DND-41 (cell line): ENCODE measurements at places on chromosomes 16 and 17.

DNA sequence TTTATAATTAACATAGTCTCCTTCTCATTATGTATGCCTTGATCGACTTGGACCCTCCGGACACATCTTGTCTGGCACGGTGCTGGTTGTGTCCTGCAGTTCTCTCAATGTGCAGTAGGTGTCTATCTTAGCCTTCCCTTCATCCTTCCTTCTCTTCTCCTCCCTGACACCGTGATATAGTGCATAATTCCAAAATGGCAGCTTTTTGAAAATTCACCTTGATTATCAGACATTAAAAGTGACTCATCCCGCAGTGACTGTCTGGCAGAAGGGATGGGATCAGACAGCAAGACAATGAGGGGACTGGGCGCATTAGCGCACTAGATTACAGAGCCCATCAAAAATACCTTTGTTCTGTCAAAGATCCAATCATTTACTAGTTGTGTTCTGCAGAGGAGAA lies 70.0 kb upstream of the PMFBP1 start:
- no peaks in the 10 kb centered on the region for H3K36me3 ChIP-seq
- no peaks in the 10 kb centered on the region for H3K4me1 ChIP-seq
- no peak for DNase-seq
- H3K27ac ChIP-seq = no peak overlapping the region
- H3K4me3 ChIP-seq = no peak overlapping the region

DNA sequence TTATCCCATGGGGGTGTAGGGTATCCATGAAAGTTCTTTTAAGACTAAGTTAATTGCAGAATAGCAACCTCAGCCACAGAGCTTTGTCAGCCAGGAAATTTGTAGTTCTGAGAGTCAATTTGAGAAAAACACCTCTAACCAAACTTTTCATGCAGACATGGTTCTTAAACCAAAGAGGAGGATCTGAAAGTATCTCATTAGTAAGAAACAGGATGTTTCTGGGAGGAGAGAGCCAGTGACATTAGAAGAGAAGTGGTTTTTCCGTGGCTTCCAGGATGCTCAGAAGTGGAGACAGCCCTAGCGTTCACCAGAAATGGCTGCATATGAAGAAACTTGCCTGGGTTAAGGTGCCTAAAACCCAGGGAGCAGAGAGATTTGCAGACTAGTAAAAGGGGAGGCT lies 7.9 kb downstream of the GNAO1 start:
- H3K4me3 ChIP-seq = no peak overlapping the region
- DNase-seq = peak; percentile 34
- H3K36me3 ChIP-seq = no peaks in the 10 kb centered on the region

DNA sequence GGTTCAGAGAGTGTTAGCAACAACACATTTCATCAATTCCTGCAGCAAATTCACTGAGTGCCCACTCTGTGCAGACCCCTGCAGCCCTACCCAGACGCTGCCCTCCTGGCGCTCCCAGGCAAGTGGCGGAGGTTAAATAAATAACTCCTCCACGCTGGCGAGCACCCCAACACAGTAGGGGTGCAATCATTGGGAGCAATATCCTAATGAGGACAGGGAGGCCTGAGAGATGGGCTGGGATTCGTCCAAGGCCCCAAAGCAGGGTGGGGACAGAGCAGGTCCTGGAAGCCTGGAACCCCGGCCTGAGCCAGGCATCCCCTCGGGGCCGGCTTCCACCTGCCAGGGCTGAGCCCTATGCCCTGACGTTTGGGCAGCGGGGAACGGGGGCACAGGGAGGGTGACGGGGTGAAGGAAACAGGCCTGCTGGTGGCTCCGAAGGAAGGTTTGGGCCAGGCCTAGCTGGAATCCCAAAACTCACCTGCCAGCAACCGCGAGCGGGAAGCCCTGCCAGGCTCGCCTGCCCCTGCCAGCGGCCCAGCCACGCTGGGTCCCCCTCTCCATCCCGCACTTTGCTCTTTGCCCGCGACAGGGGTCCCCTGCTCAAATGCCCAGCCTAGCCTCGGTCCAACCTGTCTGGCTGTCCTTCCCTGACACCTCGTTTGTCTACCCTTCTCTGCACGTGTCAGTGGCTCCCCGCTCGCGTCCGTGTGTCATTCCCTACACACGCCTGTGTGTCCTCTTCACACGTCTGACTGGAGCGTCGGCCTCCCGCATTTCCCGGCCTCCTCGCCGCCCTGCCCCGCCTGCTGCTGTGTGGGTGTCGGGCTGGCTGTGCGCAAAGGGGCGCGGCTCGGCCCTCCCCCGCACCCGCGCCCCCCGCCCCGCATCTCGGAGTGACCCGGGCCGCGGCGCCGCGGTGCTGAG lies 721 bp upstream of the BEAN1 start:
- peaks cover 8% of the 10 kb centered on the region for H3K27me3 ChIP-seq
- no peak overlapping the region for H3K4me3 ChIP-seq
- DNase-seq = no peak
- H3K4me1 ChIP-seq = no peaks in the 10 kb centered on the region
- H3K36me3 ChIP-seq = no peaks in the 10 kb centered on the region

DNA sequence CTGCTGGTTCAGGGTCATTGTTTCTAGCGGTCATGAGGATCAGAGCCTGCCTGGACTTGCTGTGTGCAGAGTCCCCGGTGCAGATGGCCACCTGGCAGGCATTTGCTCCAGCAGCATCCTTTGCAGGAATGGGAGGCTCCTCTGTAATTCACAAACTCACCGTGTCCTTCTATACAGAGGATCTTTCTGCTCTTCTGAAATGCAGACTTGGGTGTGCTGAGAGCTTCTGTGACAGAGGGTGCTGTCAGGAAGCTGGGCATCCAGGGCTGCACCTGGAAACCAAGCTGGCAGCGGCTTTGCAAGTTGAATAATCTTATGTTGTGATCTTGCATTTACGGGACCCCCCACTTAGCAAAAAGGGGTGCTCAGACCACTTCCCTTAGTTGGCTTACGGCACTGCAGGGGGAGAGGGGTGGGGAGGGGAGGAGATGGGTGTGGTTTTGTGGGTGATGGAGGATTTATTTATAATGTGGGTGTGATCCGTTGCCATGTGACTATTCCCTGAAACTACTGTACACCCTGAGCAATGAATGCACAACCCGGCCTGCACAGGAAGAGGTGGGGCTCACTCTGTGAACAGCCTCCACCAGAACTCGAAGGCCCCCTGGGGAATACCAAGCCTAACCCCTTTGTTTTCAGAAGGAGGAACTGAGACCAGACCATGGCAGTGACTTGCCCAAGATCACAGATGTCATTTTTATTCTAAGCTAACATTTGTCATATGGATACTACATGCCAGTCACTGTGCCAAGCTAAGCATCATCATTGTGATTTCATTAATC lies 178.3 kb downstream of the PRKCB start:
- no peak overlapping the region for H3K4me3 ChIP-seq
- peak overlapping the region; percentile 86 for H3K27ac ChIP-seq
- DNase-seq = peak; percentile 94
- no peaks in the 10 kb centered on the region for H3K27me3 ChIP-seq
- peaks cover 51% of the 10 kb centered on the region for H3K4me1 ChIP-seq

DNA sequence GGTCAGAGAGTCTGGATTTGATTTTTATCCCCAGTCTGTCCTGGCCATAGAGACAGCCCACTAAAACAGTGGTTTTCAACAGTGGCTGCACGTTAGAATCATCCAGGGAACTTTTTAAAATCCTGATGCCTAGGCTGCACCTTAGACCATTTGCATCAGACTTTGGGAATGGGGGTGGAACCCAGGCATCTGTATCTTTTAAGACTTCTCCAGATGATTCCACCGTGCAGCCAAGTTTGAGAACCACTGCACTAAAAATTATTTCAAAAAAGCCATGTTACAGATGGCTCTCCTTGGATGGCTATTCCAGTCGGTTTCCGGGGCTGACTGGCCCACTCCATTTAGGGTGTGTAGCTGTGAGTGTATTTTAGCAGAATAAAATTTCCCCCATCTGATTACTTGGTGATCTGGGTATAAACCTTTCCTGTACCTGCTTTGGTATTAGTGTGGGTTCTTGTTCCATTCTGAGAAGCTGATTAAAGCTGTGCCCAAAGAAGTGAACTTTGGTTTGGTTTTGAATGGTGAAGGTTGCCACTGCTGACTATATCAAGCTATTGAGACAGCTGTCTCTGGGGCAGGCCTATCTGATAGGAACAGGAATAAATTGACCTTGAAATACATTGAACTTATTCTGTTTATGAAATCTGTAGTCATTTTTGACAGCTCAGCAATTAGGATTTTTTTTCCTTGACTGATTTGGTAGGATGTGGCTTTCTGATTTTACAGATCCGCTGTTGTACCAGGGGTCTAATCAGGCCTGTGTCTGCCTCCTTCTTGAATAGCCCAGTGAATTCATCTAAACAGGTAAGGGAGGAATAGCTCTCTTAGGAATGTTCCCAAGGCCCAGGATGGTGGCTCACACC lies 1.3 kb downstream of the ATP5MC1 start:
- H3K4me1 ChIP-seq = peaks cover 31% of the 10 kb centered on the region
- H3K36me3 ChIP-seq = peaks cover 24% of the 10 kb centered on the region
- no peak for DNase-seq

DNA sequence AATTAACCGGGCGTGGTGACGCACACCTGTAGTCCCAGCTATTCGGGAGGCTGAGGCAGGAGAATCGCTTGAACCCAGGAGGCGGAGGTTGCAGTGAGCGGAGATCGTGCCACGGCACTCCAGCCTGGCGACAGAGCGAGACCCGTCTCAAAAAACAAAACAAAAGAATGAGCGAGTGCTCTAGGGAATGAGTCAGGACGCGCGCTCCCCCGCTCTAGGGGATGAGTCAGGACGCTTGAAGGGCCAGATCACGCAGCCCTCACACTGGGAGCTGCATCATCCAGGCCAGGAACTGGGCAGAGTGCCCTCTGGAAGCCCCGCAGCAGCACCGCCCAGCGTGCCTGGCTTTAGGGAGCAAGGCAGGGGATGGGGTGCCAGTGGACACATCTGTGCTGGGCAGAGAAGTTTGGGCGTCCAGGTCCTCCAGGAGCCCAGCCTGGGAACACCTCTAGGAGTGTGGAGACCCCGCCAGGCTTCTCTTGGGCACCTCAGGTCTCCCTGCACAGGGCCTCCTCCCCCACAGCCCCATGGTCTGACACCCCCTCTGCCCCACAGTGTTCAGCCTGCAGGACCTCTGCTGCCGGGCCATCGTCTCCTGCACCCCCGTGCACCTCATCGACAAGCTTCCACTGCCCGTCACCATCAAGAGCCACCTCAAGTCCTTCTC lies 3.9 kb upstream of the WFIKKN1 start:
- no peaks in the 10 kb centered on the region for H3K27me3 ChIP-seq
- no peaks in the 10 kb centered on the region for H3K4me1 ChIP-seq
- no peak overlapping the region for H3K27ac ChIP-seq
- DNase-seq = no peak
- H3K4me3 ChIP-seq = no peak overlapping the region

DNA sequence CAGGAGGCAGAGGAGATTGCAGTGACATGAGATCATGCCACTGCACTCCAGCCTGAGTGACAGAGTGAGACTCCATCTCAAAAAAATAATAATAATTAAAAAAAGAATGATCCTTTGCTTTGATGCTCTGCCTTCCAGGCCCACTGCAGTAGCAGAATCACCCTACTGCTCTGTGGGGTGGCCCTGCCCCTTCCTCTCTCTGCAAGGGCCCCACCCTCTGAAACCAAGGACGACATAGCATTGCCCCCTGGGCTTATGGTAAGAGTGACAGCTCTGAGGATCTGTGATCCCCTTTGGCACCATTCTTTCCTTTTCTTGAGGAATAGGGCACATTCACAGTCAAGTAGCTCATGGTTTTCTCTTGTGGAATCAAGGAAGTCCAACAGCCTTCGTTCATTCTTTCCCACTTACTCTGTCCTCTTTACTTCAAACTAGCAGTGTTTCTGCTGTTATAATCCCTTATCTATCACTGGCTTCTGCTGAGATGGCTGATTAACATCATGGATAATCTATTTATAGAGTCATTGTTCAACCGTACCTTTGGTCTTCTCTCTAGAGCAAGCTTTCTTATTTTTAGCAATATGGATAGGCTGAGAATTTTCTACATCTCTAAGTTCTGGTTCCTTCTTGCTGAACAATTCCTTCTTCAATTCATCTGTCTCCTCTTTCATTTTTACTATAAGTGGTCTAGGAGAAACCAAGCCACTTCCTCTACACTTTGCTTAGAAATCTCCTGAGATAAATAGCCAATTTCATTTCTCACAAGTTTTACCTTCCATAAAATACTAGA lies 14.1 kb downstream of the RAD51C start:
- H3K4me3 ChIP-seq = no peak overlapping the region
- no peaks in the 10 kb centered on the region for H3K27me3 ChIP-seq
- H3K36me3 ChIP-seq = peaks cover 36% of the 10 kb centered on the region; the same call in 1 of the 2 replicates
- DNase-seq = no peak
- H3K27ac ChIP-seq = no peak overlapping the region
